ENCODE measurements at places on chromosomes 3 and 15. TPM values are rescaled to one million over a fixed set of nuclear protein-coding genes. Genes with fewer than 3 reads are reported as not detected.

- peak; percentile 72 for DNase-seq
These were observed 34.8 kb upstream of the RPL32 start for GRCh38 chr3:12875857-12876836.

DNA sequence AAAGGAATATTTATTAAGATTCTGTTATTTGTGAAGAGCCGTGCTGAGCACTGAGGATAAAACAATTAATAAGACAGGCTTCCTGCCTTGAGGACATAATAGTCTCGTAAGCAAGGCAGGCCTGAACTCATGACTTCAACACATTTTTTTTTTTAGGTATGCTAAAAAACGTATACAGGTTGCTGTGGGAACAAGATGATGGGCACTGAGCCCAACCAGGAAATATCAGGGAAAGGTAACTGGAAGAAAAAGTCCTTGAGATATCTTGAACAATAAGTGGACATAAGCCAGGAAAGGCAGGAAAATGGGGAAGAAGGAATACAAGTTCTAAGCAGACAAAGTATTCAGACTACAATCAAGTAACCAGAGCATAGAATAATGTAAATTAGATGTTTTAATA is 26.1 kb downstream of the CERS3 start:
- no peak for DNase-seq

DNA sequence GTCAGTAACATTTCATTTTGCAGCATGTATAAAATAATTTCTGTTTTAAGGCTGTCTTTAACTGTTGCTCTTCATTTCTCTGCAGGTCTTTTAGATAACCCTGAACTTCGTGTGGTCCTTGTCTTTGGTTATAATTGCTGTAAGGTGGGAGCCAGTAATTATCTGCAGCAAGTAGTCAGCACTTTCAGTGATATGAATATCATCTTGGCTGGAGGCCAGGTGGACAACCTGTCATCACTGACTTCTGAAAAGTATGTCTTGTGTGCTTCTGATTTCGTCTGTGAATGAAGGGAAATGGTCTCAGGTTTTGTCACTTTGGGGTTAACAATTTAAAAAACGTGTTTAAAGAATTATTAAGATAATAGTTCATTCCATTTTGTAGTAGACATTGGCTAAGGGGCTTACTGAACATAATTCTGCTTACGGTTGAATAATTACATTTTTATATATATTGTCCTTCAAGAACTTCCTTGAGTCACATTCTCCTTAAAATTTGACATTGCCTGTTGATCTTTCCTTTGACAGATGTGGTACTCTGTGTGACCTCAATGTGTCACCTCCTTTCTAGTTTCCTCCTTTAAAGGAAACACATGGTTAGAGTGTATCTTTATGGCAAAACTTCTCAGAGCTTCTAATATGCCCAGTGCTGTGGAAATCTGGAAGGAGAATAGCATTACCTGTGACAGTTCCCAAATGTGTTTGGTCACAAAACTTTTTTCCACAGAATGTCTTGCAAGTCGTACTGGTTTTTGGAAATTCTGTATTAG is 26.3 kb downstream of the FBXO22 start:
- DNase-seq: no peak

- no peak for DNase-seq
These were observed 3.5 kb downstream of the PLOD2 start for GRCh38 chr3:146157325-146158060.

- no peak for DNase-seq
These were observed 55.0 kb upstream of the PRR23E start for GRCh38 chr3:127137757-127138536.

DNA sequence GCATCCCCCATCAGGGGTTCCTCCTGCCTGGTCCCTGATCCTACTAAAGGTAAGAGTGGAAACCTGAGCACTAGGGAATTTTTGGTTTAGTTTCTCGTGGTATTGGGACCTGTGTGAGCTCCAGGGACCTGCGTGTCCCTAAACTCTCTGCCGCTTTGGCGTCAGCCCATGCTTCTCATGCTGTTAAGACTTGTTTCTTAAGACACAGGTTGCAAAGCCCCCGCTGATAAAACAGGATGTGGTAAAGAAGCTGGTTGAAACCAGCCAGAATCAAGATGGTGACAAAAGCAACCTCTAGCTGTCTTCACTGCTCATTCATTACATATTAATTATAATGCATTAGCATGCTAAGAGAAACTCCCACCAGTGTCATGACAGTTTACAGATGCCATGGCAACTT is 64.6 kb downstream of the LYZL4 start:
- DNase-seq: no peak

DNA sequence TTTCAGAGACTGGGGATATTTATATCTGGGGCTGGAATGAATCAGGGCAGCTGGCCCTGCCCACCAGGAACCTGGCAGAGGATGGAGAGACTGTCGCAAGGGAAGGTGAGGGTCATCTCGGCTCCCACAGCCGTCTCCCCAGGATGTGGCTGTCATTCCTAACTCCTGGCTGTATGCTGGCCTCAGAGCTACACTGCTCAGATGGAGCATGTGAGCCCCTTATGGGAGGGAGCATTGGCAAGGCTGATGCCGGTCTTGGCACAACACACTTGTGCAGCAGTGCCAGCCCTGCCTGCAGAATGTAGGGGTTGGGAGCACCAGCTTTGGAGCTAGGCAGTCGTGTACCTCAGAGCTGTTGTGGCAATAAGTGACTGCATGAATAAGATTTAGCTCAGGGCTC is 5.2 kb downstream of the RCCD1 start:
- no peak for DNase-seq

- no peak for DNase-seq
These were observed 36.0 kb upstream of the ALDH1L1 start for GRCh38 chr3:126216416-126216815.

DNA sequence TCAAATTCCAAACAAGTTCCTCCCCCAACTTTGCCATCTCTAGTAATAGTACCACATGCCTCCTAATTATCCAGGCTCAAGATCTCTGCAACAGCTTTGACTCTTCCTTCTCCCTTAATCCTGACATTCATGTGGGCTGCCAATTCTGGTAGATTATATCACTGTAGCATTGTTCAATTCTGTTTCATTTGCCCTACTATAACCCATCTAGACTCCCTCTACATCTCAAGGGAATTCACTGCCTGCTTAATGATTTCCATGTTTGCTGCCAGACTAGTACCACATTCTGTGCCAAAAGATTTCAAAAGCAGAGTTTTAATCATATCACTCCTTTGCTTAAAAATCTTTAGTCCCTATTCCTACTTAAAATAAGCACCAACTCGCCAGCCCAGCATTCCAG is 34.6 kb upstream of the PPIB start:
- no peak for DNase-seq

GRCh38 chr15:77336006-77336405 is 83.9 kb downstream of the PEAK1 start:
- no peak for DNase-seq

The FBXL2 gene
- polyA plus RNA-seq: 31.0 TPM

The ADAMTSL3 gene
- 17.6 TPM for polyA plus RNA-seq

The SEMA6D gene
- 48.2 TPM for polyA plus RNA-seq
